ENCODE measurements at places on chromosomes 6 and 20. TPM values are rescaled to one million over a fixed set of nuclear protein-coding genes. Genes with fewer than 3 reads are reported as not detected.

GRCh38 chr20:57498425-57499400 is 26.2 kb downstream of the CTCFL start:
- DNase-seq: peak; percentile 33

- no peak for DNase-seq
Measured at GRCh38 chr20:53847837-53848170, 222.6 kb downstream of the BCAS1 start.

DNA sequence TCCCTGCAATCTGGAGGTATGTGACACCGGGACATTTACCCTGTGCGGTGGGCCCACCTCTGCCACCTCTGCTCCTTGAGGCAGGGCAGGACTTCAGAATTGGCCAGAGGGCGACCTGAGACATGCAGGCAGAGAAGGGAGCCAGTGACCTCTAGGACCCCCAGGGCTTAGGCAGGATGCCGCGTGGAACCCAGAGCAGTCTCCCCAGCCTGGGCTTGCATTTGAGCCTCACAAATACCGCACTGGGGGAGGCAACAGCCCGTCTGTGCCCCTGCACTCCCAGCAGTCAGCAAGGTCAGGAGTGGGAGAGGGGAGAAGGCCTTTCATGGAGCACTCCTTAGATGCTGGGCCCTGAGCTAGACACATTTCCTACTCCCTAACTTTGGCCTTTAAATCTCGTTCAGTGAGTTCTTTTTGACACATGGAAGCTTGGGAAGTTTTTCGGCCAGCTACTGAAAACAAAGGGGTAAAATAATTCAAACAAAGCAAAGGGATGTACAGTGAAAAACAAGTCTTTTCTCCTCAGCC is 41.7 kb downstream of the C20orf203 start:
- no peak for DNase-seq

GRCh38 chr6:72661411-72661810 is 39.5 kb downstream of the KCNQ5 start:
- DNase-seq: no peak

The LY6G6D gene
- not detected for total RNA-seq
